ENCODE measurements at places on chromosomes 2 and 18. TPM values are rescaled to one million over a fixed set of nuclear protein-coding genes. Genes with fewer than 3 reads are reported as not detected.

GRCh38 chr2:176535467-176536113, 266.3 kb downstream of the MTX2 start:
- no peak for DNase-seq

GRCh38 chr2:163667064-163667887, 68.5 kb downstream of the FIGN start:
- DNase-seq, result no peak

GRCh38 chr2:130874512-130874911, 37.8 kb downstream of the ARHGEF4 start:
- DNase-seq, result no peak

GRCh38 chr2:38948995-38949394, 59.3 kb downstream of the ARHGEF33 start:
- DNase-seq, result no peak

GRCh38 chr2:20580690-20581437, 70.0 kb downstream of the HS1BP3 start:
- no peak for DNase-seq

DNA sequence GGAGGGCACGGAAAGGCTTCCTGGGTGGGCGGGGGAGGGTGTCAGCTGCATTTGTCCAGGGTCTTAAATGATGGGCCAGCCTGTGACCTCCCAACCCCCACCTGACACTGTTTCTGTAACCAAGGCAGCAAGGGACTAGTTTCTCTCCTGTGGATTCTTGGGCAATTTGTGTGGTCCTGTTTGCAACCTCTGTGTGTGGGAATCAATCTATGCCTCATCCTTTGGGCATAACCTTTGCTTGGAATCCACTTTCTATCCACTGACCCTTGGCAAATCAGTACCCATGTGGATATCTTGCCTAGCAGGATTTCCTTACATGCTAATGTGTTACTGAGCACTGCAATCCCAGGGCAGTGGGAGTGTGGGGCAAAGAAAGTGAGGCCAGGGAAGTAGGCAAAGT, 54.1 kb downstream of the GPR39 start:
- no peak for DNase-seq

DNA sequence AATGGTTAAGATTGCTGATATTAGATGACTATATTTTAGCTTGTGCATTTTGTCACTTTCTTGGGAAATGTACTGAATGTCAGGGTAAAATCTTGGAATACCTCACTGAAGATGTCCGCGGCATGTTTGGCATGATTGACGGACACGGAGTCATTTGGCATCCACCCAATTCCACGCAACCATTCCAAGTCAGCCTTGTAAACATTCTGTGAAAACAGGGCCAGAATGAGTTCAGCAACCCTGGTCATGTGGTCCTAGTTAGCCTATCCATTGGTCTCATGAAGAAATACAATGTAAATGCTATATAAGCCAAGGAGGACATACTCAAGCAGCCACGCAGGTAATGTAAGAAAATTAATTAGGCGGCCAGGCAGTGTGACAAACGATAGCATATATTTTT, 159.5 kb downstream of the RIF1 start:
- DNase-seq, result no peak

DNA sequence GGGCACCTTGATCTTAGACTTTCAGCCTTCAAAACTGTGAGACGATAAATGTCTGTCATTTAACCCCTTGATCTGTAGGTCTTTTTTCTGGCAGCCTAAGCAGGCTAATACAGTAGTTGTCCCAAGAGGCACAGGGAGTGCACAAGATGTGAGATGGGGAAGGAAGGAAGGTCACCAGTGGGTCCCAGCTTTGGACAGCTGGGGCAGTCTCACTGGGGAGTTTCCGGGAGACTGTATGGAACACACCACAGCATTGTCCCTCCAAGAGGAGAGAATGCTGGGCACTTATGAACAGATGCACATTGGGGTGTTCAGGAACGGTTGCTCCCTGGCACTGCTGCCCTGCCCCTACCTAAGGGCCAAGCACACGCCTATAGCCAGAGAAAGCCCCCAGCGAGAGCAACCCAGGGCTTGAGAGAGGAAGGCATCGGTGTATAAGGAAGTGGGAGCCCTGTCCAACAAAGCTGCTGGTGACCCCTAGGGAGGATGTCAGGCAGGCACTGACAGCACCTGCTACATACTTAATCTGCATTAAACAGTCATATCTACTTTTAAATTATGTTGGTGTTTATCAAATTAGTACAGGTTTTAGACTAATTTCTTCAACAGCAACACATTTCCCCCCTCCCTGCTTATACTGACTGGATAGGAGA, 11.6 kb upstream of the NCK2 start:
- DNase-seq, result no peak

DNA sequence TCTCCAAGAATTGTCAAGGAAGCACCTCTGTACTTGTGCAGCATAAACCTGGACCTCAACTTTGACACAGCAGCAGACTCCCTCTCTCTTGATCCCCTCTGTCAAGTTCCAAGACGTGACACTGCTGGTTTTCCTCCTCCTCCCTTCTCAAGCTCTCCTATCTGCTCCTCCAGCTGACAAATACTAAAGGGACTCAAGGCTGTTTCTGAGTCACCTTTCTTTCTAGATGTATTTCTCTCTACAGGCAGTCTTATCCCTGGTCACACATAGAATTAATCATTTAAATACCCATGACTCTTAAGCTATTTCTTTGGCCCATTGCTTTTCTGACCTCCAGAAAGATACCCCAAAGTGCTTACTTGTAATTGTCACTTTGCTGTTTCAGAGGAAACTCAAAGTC, 53.5 kb downstream of the SEPTIN10 start:
- no peak for DNase-seq

DNA sequence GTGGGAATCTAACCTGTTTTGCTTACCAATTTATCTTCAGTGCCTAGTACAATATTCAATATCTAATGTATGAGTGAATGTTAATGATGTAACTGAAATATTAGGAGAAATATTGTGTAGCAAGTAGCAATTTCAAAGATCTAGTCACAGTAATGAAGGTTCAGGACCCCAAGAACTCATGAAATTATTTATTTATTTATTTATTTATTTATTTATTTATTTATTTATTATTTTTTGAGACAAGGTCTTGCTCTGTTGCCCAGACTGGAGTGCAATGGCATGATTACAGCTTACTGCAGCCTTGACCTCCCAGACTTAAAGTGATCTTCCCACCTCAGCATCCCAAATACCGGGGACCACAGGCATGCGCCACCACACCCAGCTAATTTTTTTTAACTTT, 126.9 kb downstream of the KCNJ3 start:
- DNase-seq, result no peak

- no peak for DNase-seq
These were observed 356.6 kb downstream of the FBXO15 start for GRCh38 chr18:73791081-73791480.

DNA sequence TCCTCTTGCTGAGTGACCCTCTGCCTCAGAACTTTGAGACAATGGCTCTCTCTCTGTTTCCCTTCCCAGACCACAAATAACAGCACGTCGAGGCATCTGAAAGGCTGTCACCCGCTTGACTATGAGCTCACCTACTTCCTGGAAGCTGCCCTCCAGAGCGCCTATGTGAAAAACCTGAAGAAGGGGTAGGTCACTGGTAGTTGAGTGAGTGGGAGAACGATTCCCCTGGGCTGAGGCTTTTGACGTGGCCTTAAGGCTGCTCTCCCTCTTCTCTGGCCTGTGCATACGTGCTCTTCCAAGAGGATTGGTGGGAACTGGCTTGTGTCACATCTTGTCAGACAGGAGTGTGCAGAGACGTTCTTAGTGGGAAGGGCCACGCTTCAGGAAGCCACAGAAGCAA, 63.1 kb upstream of the MCFD2 start:
- no peak for DNase-seq

- no peak for DNase-seq
These were observed 68.2 kb downstream of the ZCCHC2 start for GRCh38 chr18:62590799-62591590.

- no peak for DNase-seq
These were observed 174.8 kb downstream of the HDAC4 start for GRCh38 chr2:239225871-239226561.

- DNase-seq, result no peak
These were observed 833.2 kb upstream of the CHAC2 start for GRCh38 chr2:52934323-52934898.

GRCh38 chr18:1361936-1362335, 457.3 kb downstream of the ADCYAP1 start:
- DNase-seq, result no peak

GRCh38 chr2:54419388-54419787, 36.7 kb upstream of the SPTBN1 start:
- no peak for DNase-seq

DNA sequence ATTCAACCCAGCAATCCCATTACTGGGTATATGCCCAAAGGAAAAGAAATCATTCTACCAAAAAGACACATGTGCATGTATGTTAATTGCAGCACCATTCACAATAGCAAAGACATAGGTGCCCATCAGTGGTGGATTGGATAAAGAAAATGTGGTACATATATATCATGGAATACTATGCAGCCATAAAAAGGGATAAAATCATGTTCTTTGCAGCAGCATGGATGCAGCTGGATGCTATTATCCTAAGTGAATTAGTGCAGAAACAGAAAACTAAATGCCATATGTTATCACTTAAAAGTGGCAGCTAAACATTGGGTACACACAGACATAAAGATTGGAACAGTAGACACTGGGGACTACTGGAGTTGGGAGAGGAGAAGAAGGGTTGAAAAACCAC, 82.2 kb downstream of the MYO3B start:
- DNase-seq, result no peak

GRCh38 chr2:5285872-5286769, 406.1 kb upstream of the SOX11 start:
- no peak for DNase-seq

The BARD1 gene
- total RNA-seq, result 5.7 TPM

The GLI2 gene
- not detected for total RNA-seq

The FMNL2 gene
- total RNA-seq, result 1.7 TPM

The LTBP1 gene
- total RNA-seq, result not detected

The TEKT4 gene
- total RNA-seq, result not detected

The PROM2 gene
- 0.57 TPM for total RNA-seq

The FAHD2B gene
- 25.3 TPM for total RNA-seq

The CPO gene
- total RNA-seq, result not detected

The TMEM37 gene
- total RNA-seq, result 0.38 TPM

The ELOA2 gene
- total RNA-seq, result not detected

The MALL gene
- not detected for total RNA-seq

The TCF23 gene
- not detected for total RNA-seq

The RGPD3 gene
- total RNA-seq, result 0.47 TPM
